Brain microvascular endothelial cell (primary cell): ENCODE measurements at places on chromosomes 1 and 21.

DNA sequence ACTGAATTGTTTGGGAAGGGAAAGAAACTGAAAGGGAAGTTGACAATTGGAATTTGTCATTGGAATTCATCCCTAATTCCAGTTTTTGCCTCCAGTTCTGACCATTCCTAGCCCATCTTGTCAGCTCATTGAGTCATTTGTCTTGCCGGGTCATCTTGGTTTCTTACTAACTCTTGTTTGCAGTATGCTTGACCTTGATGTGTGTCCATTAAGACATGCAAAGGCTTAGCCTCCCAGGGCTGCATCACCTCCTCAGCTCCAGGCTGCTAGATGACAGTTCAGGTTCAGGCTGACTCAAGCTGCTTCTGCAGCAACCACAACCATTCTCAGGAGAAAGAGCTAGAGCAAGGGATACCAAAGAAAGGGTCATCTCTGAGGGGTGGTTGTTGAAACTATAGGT, 151.3 kb upstream of the PTGFR start:
- DNase-seq: peak; percentile 71

- DNase-seq: no peak
These were observed 29.6 kb downstream of the GNB1 start for GRCh38 chr1:1861339-1861730.

DNA sequence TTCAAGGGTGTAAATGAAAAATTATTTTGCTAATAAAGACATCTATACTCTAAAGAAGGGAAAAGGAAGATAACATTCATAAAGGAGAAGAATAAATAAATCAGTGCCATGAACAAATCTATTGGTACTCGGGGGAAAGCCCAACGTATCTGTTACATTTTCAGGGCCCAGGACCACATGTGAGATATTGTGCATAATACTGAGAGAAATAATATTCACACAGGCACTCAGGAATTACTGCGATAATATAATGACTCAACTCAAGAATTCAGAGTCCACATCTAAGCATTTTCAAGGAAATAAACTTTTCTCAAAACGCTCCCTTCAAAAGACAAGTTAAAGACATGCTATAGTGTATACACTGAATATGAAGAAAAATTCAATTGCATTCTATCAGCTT, 108.8 kb downstream of the SMYD2 start:
- peak; percentile 56 for DNase-seq

GRCh38 chr1:81414488-81415015, 386.2 kb upstream of the ADGRL2 start:
- peak; percentile 7 for DNase-seq

- peak; percentile 37 for DNase-seq
These were observed 186.5 kb downstream of the TGFBR3 start for GRCh38 chr1:91699339-91699974.

- DNase-seq: no peak
These were observed 134.5 kb upstream of the MAP1LC3C start for GRCh38 chr1:242133351-242133750.

DNA sequence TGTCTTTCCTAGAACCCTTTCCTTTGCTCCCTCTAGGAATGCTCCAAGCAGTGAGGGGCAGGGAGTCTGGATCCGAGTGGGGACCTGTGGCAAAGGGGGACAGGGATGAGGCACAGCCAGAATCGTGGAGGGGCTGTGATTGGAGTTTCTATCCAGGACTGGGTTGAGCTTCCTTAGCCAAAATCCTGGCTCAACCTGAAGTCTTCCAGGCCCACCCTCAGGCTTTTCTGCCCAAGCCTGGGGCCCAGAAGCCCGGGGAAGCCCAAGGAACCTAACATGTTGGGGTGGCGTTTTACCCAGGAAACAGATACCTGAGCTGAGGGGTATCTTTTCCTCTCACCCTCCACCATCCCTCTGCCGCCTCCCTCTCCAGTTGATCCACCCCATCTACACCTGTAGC, 5.4 kb downstream of the MYOG start:
- no peak for DNase-seq

DNA sequence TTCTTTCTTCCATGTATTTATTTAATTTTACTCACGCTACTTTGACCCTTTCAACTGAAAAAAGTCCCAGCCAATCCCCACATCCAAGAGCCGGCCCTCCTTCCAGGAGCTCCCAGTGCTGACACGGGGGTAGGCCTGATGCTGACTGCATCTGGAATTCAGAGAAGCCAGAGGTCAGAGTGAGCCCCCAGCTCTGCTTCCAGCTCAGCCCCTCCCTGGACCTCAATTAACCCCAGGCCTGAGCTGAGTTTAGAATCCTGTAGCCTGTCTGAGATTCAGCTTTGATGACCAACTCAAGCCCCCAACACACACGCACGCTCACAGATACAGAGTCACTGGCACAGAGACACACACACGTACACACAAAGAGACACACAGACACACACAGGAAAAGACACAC, 247.9 kb downstream of the NPHP4 start:
- no peak for DNase-seq

DNA sequence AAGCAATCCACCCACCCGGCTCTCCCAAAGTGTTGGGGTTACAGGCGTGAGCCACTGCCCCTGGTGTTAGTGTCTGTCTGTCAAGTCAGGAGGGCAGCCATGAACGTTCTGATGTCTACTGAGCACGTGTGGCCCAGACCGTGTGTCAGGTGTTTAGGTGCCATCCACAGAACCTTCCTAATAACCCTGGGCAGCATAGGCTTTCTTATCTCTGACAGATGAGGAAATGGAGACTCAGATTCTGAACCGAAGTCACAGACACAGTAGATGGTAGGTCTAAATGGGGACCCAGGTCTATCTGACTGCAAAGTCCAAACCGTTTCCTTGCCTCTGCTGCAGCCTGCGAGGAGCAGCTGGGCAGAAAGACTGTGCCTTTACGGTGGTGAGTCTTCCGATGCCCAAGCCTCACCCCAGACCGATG, 622 bp upstream of the IL6R start:
- no peak for DNase-seq

- DNase-seq: peak; percentile 45
These were observed 25.9 kb downstream of the KCNC4 start for GRCh38 chr1:110235834-110236682.

DNA sequence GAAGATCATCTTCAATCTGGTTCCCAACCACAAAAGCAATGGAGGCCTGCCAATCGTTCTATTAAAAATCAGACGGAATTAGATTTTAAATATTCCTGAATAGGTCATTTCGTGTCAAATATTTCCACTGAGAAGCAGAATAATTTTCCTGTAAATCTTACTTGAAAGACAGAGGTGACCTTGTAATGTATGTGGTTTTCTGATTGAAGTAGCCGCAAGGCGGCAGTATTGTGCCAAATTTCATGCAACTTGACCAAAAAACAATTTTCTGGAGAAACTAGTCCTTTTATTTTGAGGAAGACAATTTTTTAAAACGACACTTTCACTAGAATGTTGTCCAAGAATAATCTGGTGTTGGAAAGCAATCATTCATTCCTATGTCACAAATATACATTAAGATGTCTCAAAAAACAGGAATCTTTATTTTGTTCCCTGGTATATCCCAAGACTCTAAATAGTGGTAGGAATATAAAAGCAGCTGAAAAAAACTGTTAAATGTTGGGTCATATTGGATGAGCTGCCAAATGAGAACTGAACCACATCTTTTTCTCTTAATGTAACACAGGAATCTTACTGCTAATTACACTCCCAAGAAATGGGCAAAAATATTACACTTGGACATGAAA, 33.6 kb downstream of the SPAG17 start:
- peak; percentile 76 for DNase-seq

- no peak for DNase-seq
These were observed 7.2 kb downstream of the HLCS start for GRCh38 chr21:36959020-36959835.

GRCh38 chr1:191895462-191896058, 262.7 kb upstream of the RGS18 start:
- DNase-seq: no peak

- peak; percentile 18 for DNase-seq
These were observed 9.6 kb downstream of the ACKR1 start for GRCh38 chr1:159214149-159214760.

GRCh38 chr21:33039536-33039935, 13.8 kb downstream of the OLIG2 start:
- no peak for DNase-seq

GRCh38 chr1:3067301-3067670, 1.7 kb upstream of the PRDM16 start:
- DNase-seq: no peak

- DNase-seq: peak; percentile 77
These were observed 36.4 kb upstream of the JAK1 start for GRCh38 chr1:65002508-65003315.

GRCh38 chr1:165854101-165854845, 26.9 kb downstream of the UCK2 start:
- DNase-seq: peak; percentile 96

DNA sequence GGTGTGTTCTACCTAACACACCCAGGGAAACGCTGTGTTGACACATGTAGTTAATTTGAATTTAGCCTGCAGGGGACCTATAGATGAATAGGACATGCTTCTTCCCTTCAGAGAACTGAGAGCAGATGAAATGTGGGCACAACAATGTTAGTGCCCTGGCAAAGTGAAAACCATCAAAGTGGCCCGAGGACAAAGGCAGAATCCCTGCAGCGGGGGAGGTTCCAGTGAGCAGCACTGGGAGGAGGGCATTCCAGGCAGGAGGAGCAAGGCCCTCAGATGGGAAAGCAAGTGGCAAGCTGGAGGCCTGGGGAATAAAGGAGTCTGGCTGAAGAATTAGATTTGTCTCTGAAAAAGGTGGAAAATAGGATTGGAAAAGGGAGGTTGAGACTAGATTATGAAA, 37.2 kb downstream of the C1orf94 start:
- DNase-seq: no peak

DNA sequence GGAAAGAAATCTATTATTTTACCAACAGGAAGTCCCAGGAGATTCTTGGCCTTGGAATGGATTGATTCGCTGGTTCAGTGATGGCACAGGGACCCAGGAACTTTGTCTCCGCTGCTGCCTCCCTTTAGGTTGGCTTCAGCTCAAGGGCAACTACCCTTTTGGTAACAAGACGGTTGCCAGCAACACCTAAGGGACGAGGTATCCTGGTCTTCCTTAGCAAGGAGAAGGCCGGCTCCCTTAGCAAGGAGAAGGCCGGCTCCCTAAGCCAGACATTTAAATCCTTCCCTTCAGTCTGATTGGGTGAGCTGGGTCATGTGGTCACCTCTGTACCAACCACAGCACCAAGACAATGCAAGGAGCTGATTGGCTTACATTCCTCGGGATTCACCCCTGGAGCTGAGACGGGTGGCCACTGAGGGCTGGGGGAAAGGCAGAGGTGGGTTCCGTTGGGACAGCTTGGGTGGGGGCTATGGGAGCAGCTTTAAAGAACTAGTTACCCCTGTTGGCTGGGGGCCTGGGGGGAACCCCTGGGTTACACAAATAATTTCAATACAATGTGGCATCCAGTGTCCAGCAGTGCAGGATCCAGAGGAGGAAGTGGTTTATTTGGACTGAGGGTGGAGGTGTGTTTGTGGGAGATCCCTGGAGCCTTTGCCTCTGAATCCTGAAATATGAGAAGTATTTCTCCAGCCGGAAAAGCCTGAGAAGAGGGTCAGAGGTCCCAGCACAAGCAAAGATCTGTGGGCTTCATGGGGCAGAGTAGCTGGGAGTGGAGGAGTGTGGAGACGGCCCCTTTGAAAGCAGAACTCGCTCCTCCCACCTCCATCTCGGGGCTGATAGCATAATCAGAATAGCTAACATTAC, 20.7 kb upstream of the CLIC4 start:
- peak; percentile 94 for DNase-seq

DNA sequence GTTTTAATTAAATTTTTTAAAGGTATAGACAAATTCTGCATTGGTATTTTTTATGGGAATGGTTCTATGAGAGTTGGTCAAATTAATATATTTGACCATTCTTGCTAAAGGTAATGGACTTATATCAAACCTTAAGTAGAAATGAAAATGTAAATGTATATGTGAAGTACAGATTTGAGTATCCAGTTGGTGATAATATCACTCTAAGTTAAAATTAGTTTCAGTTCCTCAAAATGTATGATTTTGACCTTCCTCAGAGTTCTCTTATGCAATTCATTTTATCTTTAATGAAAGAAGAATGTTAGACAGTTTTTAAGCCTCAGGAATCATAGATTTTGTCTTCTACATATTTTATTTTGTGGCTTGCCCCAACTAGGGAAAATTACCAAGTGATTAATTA, 1291.5 kb upstream of the B3GALT2 start:
- DNase-seq: no peak

DNA sequence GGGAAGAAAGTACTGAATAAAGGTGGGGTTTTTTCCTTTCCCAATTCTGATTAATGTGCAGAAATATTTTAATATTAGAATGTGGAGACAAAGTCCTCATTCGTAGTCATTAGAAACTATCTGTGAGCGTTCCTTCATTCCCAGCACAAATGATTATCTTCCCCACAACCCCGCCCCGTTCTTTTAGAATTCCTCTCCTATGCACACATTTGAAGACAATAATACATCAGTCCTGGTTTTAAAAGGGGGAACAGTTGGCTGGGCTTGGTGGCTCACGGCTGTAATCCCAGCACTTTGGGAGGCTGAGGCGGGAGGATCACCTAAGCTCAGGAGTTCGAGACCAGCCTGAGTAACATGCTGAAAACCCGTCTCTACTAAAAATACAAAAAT, 876 bp downstream of the ALDH9A1 start:
- DNase-seq: no peak

- DNase-seq: no peak
These were observed 44.1 kb downstream of the NIBAN1 start for GRCh38 chr1:184930232-184930631.

GRCh38 chr21:25938658-25939395, 204.1 kb downstream of the GABPA start:
- no peak for DNase-seq

DNA sequence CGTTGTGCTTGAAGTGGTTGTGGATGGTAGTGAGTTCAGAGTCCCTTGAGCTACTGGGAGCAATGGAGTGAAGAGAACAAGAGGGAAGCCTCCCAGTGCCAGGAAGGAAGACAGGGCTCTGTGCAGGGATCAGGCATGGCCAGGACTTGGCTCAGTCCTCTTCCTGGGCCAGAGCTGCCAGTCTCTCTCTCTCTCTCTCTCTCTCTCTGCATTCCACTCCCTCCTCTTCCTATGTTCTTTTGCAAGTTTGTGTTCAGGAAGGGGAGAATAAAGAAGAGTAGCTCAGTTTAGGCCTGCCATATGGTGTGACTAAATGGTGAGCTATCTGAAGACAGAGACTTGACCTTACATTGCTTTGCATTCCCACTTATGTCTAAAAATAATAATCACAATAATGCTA, 20.5 kb upstream of the RPTN start:
- no peak for DNase-seq

- peak; percentile 47 for DNase-seq
These were observed 19.3 kb downstream of the SH2D2A start for GRCh38 chr1:156797212-156797871.

- no peak for DNase-seq
These were observed 213.8 kb upstream of the JUN start for GRCh38 chr1:58997637-58998036.

- no peak for DNase-seq
These were observed 45.2 kb downstream of the ADAMTS1 start for GRCh38 chr21:26800001-26800400.

- DNase-seq: no peak
These were observed 351.8 kb downstream of the NEGR1 start for GRCh38 chr1:71930511-71930910.

- no peak for DNase-seq
These were observed 18.4 kb downstream of the CDC73 start for GRCh38 chr1:193140254-193140653.

GRCh38 chr21:38861989-38862683, 56.4 kb downstream of the ETS2 start:
- DNase-seq: no peak
